ENCODE measurements at places on chromosomes 1 and 21. TPM values are rescaled to one million over a fixed set of nuclear protein-coding genes. Genes with fewer than 3 reads are reported as not detected.

Gene NBPF10
- total RNA-seq, result 0.62 TPM

Gene AVPR1B
- total RNA-seq, result not detected

Gene DIPK1A
- total RNA-seq, result 9.5 TPM

Gene RAB25
- total RNA-seq, result not detected

Gene RGS18
- total RNA-seq, result not detected

Gene TFAP2E
- total RNA-seq, result 0.43 TPM

Gene FBLIM1
- total RNA-seq, result 23.5 TPM
